ENCODE measurements at places on chromosomes 4 and X.

GRCh38 chr4:15720851-15721250 lies 18.0 kb downstream of the BST1 start:
- DNase-seq = no peak

GRCh38 chr4:111542056-111542455 lies 603.2 kb upstream of the FAM241A start:
- no peak for DNase-seq

DNA sequence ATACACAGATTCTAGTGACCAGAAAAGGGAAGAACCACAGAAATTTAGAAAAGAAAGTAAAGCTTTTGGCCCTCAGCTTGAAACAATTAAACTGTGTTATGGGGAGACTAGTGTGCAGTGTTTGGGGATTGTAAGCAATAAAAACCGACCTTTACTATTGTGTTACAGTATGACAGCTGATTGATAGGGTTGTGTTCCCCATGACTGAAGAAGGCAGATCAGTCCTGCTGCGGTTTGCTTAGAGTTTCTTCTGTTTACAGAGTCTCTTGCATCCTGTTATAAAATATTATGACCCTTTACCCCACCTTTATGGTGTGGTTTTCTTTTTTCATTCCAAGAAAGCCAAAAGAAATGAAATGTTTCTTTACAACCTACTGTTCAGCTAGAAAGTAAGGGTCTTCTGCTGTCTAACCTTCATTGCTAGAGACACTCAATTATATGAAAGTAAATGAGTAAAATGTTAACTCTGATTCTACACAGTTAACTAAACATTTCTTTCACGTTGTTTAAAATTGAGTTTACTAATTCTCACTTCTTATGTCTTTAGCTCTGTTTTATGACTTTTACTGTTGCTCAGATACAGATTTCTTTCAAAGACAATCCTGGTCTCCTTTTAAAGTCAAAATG lies 18.1 kb downstream of the CHIC1 start:
- no peak for DNase-seq

- DNase-seq = no peak
Measured at GRCh38 chr4:140703463-140703862, 52.7 kb downstream of the TBC1D9 start.

DNA sequence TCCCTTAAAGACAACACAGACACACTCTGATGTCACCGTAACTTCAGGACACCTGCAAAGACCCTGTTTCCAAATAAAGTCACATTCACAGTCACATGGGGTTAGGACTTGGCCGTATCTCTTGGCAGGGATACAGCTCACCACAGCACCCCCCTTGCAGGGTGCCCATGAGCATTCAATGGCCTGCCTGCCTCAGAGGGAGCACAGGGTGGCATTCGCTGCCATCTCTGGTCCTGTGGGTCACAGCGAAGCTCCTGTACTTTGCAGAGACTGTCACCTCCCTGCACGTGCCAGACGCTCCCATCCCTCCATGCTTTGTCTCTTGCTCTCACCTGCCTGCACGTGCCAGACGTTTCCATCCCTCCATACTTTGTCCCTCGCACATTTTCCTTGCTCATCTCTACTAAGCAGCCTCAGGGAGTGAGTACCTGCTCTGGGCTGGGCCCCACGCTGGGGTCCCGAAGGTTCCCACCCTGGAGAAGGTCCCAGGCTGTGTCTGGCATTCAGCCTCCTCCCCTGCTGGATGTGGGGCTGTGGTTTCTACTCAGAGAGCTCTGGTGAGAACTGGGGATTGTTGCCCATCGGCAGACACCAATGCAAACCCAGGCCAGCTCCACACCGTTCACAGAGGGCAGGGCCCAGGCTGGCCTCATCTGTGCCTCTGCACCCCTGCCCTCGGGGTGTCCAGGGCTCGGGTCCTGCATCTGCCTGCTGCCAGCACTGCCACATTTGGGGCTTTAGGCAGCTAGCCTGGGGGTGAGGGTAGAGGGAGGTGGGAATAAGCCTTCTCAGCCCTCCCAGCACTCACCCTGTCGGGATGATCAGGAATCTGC lies 15.8 kb downstream of the HTRA3 start:
- DNase-seq = no peak

- no peak for DNase-seq
Measured at GRCh38 chr4:126595643-126596042, 1037.1 kb upstream of the INTU start.

Data from stimulated activated CD8-positive, alpha-beta memory T cell treated with anti-CD3 and anti-CD28 coated beads, Interleukin-4, amount 100 ng/mL, for 1 hour (primary cell).